ENCODE measurements at places on chromosomes 3 and 15.

DNA sequence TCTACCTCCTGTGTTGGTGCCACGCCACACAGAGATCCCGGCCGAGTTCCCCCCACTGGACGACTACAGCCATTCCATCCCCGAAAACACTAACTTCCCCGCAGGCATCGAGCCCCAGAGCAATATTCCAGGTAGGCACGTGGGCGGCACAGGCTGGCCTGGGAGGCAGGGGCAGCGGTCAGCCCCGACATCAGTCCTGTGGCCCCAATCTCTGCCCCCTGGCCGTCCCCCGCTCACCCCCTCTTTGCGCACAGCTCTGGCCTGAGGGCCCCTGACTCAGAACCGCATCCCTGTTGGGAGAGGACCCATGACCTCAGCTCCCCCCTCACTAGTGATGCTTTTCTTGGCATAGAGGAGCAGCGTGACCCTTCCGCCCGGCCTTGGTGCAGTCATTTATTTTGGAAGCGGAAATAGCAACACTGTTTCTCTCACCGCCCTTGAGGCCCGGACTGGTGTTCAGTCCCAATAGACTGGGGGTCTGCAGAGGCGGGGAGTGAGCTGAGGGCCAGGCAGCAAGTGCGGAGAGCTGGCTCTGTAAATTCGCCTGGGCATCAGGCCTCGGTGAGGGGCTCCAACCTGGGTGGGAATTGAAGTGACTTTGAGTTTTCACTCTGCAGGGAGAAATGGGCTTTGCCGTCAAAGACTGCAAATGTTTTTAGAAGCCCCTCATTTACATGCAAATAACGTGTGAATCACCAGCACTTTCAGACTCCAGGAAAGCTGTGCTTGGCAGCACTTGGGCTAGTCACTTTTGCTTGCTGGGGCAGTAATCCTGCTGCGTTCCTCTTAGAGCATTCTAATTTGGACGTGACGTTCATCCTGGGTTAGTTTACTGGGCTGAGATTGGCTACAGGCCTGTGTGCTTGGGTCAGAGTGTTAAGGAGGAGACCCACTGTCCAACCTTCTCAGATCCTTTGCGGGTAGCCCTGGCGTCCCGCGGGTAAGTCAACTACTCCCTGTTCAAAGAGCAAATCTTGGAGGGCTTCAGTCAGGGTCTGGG is 88.9 kb downstream of the AAGAB start:
- DNase-seq: no peak

DNA sequence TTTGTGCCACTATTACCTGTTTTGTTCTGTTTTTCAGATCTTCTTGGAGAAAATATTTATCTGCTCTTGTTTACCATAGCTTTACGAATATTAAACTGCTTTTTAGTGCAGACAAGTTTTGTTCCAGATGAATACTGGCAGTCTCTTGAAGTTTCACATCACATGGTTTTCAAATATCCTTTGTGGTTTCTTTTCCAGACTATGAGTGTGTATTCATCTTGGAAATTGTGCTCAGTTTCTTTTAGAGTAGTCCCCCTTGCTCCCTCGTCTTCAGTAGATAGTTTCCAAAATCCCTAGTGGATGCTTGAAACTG is 1.2 kb downstream of the PIGB start:
- DNase-seq: no peak

DNA sequence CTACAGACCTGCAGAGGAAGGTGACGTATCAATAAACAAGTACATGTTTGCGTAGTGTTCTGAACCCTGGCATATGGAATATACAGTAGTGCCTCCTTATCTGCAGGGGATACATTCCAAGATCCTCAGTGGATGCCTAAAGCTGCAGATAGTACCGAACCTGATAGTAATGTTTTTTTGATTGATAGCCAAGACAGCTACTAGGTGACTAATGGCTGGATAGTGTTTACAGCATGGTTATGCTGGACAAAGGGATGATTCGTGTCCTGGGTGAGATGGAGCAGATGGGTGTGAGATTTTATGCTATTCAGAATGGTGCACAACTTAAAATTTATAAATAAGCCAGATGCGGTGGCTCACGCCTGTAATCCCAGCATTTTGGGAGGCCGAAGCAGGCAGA is 55.8 kb upstream of the IGF2BP2 start:
- DNase-seq: no peak

- DNase-seq: no peak
Measured at GRCh38 chr3:171088964-171089754, 62.6 kb upstream of the SLC2A2 start.

GRCh38 chr15:74191798-74192197 is 10.8 kb downstream of the STRA6 start:
- no peak for DNase-seq

DNA sequence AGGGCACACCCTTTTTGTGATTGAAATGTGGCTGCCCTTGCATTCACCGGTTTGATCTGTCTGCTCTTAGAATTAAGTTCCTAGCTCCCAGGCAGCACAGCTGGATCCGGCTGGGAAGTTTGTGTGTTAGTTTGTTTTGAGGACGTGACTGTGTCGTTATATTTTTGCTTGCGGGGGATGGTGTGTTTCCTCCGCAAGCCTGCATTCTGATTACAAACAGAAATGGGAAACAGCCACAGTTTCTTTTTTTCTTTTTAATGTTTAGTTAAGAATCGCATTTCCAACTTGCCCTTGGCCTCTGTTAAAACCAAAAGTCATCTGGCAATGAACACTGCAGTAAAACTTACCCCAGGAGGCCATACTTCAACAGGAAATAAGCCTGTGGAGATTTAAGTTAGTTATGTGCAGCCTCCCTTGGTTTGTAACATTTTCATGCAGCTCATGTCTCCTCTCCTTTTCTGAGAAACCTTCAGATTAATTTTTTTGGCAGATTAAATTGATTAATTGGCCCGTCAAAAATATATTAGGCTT is 888 bp downstream of the TMOD3 start:
- DNase-seq: no peak

DNA sequence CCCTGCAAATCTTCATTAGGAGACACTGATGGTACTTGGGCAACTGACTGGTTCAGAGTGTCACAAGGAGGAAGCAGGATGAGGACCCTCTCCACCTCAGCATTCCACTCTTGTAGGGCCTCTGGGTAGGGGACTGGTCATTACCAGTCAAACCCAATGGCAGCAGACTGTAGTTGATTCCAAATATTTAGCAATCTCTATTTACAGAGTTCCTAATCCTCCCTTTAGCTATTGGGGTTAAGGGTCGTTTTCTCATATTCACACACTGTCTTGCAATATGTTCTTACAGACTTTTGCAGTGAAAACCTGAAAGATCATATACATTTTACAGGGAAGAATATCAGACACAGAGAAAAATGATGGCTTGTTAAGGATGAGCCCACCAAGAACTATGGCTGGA is 397.7 kb downstream of the GAP43 start:
- no peak for DNase-seq

DNA sequence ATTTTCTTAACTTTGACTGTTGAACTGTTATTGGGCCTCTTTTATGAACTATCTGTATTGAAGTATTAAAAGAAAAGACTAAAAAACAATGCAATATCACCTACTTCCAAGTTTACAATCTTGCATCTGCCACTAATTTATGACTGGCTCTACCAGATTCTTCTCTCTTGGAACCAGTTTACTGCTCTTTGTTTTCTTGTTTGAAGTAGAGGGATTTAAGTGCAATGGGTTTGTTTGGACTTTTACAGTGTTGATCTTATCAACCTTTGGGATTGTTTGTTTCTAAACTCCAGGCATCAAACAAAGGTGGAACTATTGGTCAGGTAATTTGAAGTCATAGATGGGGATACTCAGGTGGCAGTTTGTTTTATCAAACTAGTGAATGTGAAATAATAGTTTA is 43.0 kb upstream of the MEIS2 start:
- DNase-seq: no peak

GRCh38 chr15:40069178-40070165 is 30.5 kb upstream of the SRP14 start:
- DNase-seq: no peak

All from activated T-cell treated with anti-CD3 and anti-CD28 coated beads for 48 hours (primary cell).